ENCODE measurements at places on chromosomes 6 and 20. TPM values are rescaled to one million over a fixed set of nuclear protein-coding genes. Genes with fewer than 3 reads are reported as not detected.

The PRR18 gene
- total RNA-seq: 0.26 TPM

DNA sequence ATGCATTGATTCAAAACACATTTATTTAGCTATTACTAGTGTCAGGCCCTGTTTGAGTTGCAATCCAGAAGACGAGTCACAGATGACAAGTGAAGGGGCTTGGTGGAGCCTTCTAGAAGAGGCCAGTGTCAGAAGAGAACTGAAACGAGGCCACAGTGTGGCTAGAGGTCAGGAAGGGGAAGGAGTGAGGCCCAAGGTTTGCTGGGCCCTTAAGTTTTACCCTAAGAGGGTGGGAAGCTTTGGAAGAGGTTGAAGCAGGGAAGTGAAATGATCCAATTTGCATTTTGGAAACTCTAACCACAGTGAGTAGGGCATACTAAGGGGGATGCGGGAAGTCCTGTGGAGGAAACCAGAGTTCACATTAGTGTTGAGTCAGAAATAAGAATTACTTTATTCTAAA, 25.0 kb downstream of the TTK start:
- no peak for DNase-seq

The EXOC2 gene
- 14.8 TPM for total RNA-seq

The ZSCAN23 gene
- total RNA-seq: 1.1 TPM

DNA sequence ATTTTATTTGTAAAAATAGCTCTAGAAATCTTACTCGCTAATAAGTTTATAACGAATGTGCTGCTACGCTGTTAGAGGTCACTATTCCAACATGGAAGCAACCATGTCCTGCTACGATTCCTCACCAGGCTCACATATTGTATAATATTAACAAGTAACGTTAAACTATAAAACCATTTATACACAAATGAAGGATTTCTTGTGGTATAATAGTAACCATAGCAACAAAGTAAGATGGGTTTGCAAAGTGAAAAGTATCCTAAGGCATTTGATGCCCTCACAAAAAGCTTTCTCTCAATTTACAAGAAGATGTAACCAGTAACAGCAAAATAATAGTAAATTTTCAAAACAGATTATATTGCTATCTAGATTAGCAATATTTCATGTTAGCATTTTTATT, 117.2 kb downstream of the PRKN start:
- no peak for DNase-seq

- no peak for DNase-seq
These were observed 87.8 kb downstream of the CDH26 start for GRCh38 chr20:60046011-60046413.

The PRELID3B gene
- total RNA-seq: 39.9 TPM

GRCh38 chr6:109877028-109878004, 100.8 kb upstream of the GPR6 start:
- no peak for DNase-seq

The TPBG gene
- total RNA-seq: 5.3 TPM

The LINC00237 gene
- not detected for total RNA-seq

DNA sequence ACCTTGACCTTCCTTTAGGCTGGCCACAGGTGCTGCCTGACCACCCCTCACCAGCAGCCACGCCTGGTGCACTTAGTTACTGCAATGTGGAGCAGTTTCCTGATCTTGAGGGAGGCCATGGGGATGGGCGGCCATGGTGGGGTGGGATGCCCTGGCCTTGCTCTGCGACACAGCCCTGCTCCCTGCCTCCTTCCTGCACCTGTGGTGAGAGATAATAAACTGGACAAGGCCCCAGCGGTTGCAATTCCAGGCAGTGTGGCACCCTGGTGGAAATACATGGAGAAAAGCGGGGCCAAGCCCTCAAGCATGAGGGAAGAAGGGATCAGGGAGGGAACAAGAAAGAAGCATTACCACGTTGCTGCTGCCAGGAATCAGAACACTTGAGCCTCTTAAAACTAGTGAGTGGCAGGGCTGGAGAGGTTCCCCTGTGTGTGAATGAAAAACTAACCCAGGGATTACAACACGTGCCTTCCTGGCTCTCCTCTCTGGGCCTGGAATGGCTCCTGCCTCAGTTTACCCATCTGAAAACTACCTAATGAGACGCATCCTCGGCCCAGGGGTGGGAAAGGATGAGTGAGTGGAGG, 213.2 kb downstream of the LY86 start:
- DNase-seq: no peak

GRCh38 chr6:92354270-92354829, 1065.0 kb downstream of the EPHA7 start:
- no peak for DNase-seq

The EDN1 gene
- total RNA-seq: 25.4 TPM

DNA sequence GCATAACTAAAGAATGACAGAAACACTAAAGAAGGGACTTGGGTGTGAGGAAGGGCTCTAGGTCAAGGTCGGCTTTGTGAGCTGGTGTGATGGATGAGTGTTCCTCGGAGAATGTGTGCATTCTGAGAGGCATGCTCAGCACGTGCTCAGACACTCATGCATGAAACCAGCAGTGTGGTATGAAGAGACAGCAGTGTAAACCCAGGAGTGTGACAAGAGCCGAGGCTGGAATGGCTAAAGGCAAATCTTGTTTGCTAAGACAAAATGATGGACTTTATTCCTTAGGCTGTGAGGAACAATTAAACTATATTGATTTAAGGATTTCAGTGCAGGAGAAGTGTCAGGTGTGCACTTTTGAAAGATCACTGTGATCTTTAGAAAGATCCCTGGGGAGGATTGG, 107.4 kb upstream of the MAP7 start:
- no peak for DNase-seq

The VSX1 gene
- not detected for total RNA-seq

DNA sequence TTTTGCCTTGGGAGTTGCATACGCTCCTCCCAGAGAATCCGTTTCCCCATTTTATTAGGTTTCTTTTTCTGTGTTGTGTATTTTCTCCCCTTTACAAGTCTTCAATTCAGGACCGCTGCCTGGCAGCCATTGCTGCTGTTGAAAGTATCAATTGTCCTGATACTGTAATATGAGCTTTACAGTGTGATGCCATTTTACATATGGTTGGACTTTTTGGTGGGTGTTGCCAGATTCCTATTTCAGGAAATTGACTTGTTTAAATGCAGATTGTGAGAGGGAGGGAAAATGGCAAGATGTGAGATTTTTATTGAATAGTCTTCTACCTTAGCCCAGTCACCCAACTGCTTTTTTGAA, 1.2 kb downstream of the PANK2 start:
- no peak for DNase-seq

The TRIM40 gene
- not detected for total RNA-seq

- no peak for DNase-seq
These were observed 38.6 kb upstream of the KCNG1 start for GRCh38 chr20:51061418-51062045.

GRCh38 chr6:156795825-156796224, 18.6 kb downstream of the ARID1B start:
- DNase-seq: no peak

GRCh38 chr6:134908906-134909516, 40.9 kb downstream of the ALDH8A1 start:
- peak; percentile 84 for DNase-seq

The PI3 gene
- total RNA-seq: 1.4 TPM

The BMP2 gene
- total RNA-seq: 4.7 TPM

DNA sequence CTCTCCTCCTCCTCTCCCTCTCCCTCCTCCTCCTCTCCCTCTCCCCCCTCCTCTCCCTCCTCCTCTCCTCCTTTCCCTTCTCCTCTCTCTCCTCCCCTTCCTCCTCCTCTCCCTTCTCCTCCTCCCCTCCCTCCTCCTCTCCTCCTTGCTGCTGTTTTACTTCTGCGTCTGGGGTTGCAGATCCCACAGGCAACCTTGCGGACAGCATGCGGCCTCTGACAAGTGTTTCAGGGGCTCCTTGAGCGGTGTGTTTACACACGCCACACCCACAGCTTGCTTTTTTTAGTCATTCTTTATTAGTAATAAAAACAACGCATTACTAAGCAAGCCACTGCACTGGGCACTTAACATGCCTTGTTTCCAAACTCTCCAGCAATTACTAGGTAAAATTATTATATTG, 81.9 kb downstream of the TFAP2C start:
- DNase-seq: no peak

DNA sequence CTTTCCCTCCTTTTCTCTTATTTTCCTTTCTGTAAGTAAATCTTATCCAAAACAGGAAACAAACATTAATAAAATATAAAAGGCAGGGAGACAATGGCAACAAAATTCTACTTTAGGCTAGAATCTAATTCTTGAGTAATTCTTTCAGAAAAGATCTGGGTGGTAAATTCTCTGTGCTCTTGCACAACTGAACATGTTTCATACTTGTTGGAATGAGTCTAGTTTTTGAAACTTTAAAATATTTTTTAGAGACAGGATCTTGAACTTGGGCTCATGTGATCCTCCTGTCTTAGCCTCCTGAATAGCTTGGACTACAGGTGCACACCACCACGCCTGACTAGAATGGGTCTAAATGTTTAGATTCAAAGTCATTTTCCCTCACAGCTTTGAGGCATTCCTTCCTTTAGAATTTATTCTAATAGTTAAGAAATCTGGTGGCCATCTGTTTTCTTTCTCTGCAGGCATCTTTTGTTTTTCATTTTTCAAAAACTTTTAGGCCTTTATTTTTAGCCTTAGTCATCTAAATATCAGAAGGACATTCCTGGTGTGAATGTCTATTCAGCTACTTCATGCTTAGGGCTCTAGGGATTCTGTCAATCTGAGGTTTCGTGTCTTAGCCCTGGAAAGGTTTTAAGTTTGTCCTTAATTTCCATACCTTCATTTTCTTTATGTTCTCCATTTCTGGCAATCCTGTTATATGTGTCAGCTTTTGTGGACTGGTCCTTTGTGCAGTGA, 76.5 kb downstream of the CDKAL1 start:
- DNase-seq: no peak

DNA sequence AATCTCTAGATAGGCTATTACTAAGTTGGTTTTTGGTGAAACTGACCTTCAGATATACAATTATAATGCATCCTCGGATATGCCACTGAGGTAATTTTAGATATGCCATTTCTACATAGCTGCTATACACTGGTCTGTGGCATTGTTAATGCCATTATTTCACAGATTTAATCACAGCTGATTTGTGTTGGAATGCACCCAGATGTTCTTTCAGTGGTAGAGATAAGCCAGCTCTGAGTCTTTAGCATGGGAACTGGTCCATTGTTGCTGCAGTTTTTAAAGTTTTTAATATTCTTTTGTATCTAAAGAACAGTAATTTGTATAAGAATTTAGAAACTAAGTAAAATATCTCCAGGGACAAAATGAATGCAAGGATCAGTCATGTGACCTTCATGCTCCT, 6.8 kb downstream of the TMX4 start:
- DNase-seq: no peak

The CAPN11 gene
- 0.39 TPM for total RNA-seq

DNA sequence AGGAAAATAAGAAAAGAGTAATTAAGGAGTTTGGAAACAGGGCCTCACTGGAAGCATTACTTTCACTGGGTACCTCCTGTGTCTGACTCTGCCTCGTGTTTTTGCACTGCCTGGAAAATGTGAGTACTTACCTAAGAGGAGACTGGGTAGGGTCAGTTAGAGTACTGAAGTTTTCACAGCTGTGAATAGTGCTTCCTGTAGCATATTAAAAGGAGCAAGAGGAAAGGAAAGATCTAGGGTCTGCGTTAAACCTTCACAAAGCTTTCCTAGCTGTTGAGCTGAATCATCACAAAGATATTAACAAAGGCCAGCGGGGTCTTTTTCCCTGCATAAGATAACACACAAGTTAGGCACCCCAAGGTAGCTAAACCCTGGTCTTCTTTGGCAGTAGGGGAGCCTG, 82.3 kb downstream of the MLIP start:
- DNase-seq: no peak

The HDAC2 gene
- 59.4 TPM for total RNA-seq

- no peak for DNase-seq
These were observed 44.4 kb downstream of the HDDC2 start for GRCh38 chr6:125257351-125257750.

The NRN1 gene
- 12.8 TPM for total RNA-seq

The SPDEF gene
- total RNA-seq: 0.16 TPM

The FARS2 gene
- total RNA-seq: 14.6 TPM

DNA sequence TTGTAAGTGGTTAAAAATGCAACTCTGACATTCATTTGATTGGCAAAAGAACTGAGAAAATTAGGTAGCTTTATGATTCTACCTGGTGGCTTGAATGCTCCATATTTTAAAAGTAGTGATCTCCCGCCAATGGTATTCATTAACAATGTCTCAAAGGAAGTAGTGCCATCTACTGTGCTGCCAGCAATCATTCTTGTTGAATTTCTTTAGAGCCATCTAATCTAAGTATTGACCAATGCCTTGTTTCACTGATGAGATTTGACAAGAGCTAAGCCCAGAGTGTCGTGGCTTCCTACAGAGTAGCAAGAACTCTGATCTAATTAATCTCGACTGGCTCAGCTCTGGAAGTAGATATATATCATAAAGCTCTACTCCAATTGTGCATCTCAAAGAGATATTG, 696.7 kb downstream of the C6orf118 start:
- no peak for DNase-seq

The CALHM4 gene
- total RNA-seq: not detected

- DNase-seq: no peak
These were observed 50.8 kb downstream of the BCAS4 start for GRCh38 chr20:50845566-50846215.

The GCNT2 gene
- total RNA-seq: 4.1 TPM

GRCh38 chr6:3962291-3963280, 113.4 kb downstream of the FAM50B start:
- no peak for DNase-seq

- DNase-seq: no peak
These were observed 21.7 kb upstream of the SLC17A3 start for GRCh38 chr6:25895771-25896170.

DNA sequence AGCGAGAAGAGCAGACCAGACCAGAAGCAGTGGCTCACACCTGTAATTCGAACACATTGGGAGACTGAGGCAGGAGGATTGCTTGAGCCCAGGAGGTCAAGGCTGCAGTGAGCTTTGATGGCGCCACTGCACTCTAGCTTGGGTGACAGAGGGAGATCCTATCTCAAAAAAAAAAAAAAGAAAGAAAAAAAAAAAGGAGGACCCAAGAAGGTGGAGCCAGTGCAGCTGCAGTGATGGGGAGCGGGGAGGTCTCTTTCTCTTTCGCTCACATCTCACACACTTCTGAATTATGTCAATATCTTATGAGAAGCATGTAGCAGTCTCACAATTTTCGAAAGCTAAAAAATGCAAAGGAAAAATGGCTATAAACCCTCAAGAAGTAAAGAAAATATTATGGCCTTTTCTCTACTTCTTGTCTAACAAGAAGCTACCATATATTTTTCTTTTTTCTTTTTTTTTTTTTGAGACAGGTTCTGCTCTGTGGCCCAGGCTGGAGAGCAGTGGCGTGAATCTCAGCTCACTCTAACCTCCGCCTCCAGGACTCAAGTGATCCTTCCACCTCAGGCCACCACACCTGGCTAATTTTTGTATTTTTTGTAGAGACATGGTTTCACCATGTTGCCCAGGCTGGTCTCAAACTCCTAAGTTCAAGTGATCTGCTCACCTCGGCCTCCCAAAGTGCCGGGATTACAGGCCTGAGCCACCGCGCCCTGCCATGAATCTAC, 3.8 kb upstream of the SPO11 start:
- DNase-seq: no peak

The OLIG3 gene
- not detected for total RNA-seq

The BCLAF1 gene
- total RNA-seq: 70.9 TPM
